ENCODE measurements at places on chromosomes 13 and 19.

GRCh38 chr13:84077271-84077670 is 195.0 kb upstream of the SLITRK1 start:
- no peak for DNase-seq

DNA sequence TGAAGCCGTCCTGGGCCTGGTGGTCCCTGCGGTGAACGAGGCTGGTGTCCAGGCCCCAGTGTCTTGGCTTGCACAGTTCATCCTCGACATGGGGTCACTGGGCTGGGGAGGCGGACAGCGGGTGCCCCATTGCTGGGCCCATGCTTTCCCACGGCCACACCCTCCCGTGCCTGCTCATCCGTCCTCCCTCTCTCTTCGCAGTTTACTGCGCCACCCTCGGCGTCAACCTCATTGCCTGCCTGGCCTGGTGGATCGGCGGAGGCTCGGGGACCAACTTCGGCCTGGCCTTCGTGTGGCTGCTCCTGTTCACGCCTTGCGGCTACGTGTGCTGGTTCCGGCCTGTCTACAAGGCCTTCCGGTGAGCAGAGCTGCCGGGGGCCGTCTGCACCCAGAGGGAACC is 12.7 kb downstream of the ADAT3 start:
- DNase-seq = no peak

- no peak for DNase-seq
Measured at GRCh38 chr13:23949200-23949599, 51.9 kb upstream of the C1QTNF9B start.

- no peak for DNase-seq
Measured at GRCh38 chr13:112894673-112895481, 74.1 kb upstream of the MCF2L start.

GRCh38 chr19:33556261-33556660 is 34.7 kb upstream of the PEPD start:
- no peak for DNase-seq

DNA sequence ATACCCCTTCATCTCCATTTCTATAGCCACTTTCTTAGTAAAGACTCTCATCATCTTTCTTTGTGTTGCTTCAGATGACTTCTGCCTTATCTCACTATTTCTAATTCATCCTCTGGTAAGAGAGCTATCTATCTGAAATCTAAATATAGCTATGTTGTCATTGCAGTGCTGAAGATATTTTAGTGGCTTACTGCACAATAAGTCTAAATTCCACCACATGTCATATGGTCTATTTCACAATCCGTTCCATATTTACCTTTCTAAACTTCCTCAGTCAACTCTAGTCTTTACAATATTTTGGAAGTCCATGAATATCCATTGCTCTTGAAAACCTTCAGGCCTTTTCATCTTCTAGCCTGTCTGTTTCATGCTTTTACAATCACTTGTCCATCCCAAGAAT is 465.1 kb upstream of the SLC10A2 start:
- no peak for DNase-seq

GRCh38 chr19:36421749-36422481 is 3.5 kb upstream of the ZFP82 start:
- DNase-seq = no peak

GRCh38 chr13:73934215-73934641 is 200.0 kb downstream of the KLF12 start:
- DNase-seq = no peak

DNA sequence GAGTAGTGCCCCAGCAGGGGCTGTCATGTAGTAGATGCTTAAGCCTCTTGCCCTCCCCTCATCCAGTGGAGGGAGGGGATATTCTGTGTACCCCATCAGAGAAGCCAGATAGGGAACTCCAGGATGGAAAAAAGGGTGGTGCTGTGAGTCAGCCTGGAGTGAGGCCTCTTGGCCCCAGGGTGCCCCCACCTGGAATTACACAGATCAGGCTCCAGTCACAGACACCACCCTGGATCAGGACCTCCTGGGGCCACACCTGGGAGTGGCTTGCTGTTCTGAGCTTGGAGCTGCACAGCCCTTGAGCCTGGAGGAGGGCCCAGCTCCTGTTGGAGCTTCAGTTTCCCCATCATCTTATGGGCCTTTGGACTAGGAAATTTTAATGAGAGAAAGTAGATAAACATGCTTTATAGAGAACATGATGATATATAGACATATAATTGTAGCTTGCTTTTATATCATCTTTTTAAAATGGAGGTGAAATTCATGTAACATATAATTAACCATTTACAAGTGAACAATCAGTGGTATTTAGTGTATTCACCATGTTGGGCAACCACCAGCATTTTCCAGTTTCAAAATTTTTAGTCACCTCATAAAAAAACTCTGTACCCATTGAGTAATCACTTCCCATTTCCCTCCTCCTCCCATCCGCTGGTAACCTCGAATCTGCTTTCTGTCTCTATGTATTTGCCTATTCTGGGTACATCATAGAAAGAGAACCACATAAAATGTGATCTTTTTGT is 24.6 kb downstream of the CYP4F22 start:
- DNase-seq = no peak

GRCh38 chr19:1110809-1111640 is 7.2 kb downstream of the GPX4 start:
- no peak for DNase-seq

DNA sequence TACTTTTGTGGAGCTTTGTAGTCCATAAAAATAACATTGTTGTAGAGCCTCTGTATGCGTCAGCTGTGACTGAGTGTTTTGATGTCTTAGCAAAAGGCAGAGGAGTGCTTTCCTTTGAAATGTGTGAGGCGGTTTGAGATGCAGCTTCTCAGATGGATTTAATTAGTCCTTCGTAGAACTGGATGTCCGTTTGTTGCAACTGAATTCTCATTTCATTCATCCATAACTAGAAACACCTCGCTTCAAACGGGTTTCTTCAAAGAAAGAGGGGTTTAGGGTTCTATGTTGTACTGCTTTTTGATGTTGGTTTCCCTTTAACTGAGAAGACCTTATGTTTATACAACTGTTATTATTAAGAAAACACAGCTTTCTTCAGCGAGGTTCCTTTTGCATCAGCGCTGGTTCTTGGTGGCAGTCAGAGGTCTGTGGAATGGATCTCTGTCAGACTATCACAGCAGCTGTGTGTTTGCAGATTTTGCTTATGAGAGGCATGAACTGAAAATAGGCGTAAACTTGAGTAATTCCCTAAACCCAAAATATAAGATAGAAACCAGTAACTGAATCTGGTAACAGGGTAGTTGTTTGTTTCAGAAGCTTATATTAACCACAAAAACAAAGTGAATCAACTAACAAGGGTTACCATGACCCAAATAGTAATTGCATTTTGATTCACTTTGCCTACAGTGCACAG is 194.4 kb downstream of the GGACT start:
- peak; percentile 48 for DNase-seq

- no peak for DNase-seq
Measured at GRCh38 chr19:33683881-33684537, 62.3 kb downstream of the CHST8 start.

- DNase-seq = no peak
Measured at GRCh38 chr13:34372581-34372980, 554.6 kb downstream of the RFC3 start.

GRCh38 chr19:29677001-29677817 is 11.9 kb downstream of the PLEKHF1 start:
- no peak for DNase-seq

GRCh38 chr13:41419206-41419605 is 38.1 kb upstream of the RGCC start:
- no peak for DNase-seq

- DNase-seq = no peak
Measured at GRCh38 chr13:62924395-62924794, 1508.7 kb upstream of the PCDH20 start.

DNA sequence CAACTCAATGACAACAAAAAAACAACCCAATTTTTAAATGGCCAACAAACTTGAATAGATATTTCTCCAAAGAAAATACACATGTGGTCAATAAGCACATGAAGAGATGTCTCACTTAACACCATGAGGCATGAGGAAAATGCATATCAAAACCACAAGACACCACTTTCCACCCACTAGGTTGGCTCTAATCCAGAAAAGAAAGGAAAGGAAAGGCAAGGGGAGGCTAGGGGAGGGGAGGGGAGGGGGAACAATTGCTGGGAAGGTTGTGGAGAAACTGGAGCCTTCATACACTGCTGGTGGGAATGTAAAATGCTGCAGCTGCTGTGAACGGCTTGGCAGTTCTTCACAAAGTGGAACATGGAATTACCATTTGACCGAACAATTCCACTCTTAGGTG is 854.3 kb downstream of the UQCRFS1 start:
- DNase-seq = no peak

GRCh38 chr19:917323-918151 is at the start of gene KISS1R:
Gene KISS1R (plus strand): TSS chr19:917333. CDS start chr19:917503, 170 bp downstream.
- peak; percentile 77 for DNase-seq

- DNase-seq = no peak
Measured at GRCh38 chr19:40256512-40256911, 28.6 kb downstream of the AKT2 start.

DNA sequence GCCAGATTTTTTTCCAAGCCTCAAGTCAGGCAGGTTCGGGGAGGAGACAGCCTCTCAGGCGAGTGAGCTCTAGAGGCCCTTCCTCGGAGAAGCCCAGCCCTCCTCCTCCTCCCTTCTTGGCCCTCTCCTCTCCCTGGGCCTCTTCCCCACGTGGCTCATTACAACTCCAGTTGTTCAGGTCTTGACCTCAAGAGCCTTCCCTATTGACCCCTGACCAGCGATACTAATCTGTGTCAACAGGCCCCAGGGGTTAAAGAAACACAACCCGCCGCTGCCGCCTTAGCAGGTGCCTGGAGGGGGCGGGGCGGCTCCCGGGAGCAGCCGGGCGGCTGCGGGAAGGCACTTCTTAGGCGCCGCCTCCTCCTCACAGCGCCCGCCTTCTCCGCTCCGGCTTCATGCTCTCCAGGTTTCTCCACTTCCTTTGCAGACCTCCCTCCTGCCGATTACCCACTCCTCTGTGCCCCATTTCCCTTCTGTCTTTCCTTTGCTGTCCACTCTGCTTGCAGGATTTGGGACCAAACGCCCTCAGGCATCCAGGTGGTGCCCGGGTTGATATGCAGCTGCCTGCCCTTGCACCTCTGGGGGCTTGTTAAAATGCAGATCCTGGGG is 51.0 kb downstream of the LYL1 start:
- DNase-seq = no peak

- DNase-seq = no peak
Measured at GRCh38 chr13:30496147-30496546, 30.4 kb upstream of the HMGB1 start.

DNA sequence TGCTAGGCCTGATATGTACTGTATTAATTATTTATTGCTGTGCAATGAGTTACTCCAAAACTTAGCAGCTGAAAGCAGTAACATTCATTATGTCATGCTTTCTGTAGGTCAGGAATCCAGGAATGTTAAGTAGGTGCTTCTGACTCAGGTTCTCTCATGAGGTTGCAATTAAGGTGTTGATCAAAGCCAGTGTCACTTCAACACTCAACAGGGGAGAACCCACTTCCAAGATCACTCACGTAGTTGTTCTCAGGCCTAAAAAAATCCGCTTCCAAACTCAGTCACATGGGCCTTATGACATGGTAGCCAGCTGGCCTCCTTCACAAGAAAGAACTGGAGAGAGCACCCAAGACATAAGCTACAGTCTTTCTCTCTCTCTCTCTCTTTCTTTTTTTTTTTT is 211.1 kb upstream of the NBEA start:
- no peak for DNase-seq

- no peak for DNase-seq
Measured at GRCh38 chr13:87058786-87059329, 612.3 kb upstream of the SLITRK5 start.

DNA sequence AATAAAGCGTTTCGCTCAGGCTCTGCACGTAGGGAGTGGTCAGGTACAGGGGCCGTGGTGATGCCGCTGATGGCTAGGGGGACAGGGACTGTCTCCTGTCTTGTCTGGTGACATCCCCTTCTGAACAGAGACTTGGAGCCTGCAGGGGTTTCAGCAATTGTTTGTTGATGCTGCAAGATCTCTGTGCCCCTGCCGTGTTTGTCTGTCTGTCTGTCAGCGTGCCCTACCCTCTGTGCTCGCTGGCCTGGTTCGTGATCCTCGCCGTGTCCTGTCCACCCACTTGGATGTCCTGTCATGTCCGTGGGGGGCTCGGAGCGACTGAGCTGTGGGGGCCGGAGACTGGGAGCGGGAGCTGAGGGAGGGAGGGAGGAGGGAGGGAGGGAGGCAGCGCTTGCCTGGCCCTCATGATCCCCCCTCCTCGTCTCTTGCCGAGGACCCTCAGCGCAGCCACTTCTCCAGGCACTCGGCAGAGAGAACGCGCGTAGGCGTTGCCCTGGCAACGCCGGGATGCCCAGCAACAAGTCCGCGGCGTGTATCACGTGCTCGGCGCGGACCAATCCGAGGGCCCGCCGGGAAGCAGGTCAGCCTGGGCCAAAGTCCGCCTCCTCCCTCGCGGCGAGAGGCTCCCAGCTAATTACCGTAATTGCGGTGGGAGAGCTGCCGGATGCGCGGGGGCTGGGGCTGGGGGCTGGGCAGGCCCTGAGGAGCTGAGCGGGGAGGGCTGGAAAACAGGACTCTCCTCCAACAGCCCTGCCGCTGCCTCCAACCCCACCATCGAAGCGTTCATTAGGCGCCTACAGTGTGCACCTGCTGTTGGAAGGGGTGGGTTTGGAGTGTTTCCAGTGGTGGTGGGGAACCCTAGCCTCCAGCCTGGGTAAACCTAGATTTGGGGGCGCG is 31.9 kb upstream of the FEM1A start:
- peak; percentile 100 for DNase-seq

- DNase-seq = no peak
Measured at GRCh38 chr13:66887088-66887487, 343.0 kb downstream of the PCDH9 start.

- no peak for DNase-seq
Measured at GRCh38 chr19:11171144-11171543, 15.6 kb upstream of the SPC24 start.
